OCI-LY7 (cell line): ENCODE measurements at places on chromosomes 1 and 21.
A peak's percentile ranks its signal among the peaks of the same experiment; 100 is the strongest.

DNA sequence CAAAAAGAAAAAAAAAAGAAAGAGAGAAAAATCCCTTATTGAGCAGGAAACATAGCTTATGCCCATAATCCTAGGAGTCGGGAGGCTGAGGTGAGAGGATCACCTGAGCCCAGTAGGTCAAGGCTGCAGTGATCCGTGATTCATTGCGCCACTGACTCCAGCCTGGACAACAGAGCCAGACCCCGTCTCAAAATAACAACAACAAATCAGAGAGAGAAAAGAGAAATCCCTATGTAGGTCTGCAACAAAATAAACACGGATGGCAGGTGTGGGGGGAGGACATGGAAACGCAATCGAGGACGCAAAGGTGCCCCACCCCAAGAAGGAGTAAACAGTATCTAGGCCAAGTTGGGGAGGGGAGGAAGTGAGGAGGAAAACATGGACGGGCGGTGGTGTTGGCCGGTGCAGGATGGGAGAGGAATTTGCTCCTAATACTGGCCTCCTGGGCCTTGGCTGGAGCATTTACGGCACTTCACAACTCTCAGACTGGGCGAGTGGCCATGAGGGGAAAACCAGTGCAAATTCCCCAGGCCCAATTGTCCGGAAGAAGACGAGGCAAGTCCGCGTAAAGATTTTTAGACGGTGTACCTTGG is 609 bp upstream of the CHTOP start:
- DNase-seq = no peak

DNA sequence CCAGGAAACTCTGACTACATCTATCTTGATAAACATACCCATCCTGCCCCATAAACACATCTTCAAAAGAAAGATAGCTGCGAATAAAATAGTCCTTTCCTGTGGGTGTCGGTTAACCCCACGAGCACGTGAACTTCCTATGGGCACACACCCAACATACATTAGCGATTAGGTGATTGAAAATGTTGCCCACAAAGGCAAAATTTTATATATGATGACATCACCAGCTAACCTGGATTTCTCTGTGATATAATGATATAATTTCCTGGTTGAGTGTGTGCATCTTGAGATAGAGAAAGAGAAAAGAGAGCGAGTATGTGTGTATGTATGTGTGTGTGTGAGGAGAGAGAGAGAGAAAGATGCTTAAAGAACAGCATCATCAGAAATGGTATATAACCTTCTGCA is 296.1 kb downstream of the PTPRC start:
- DNase-seq = peak; percentile 70

- DNase-seq = peak; percentile 41
Observed at GRCh38 chr1:193539731-193540459, 353.5 kb upstream of the B3GALT2 start.

GRCh38 chr21:37565530-37566223 is 199.1 kb downstream of the DYRK1A start:
- no peak for DNase-seq

DNA sequence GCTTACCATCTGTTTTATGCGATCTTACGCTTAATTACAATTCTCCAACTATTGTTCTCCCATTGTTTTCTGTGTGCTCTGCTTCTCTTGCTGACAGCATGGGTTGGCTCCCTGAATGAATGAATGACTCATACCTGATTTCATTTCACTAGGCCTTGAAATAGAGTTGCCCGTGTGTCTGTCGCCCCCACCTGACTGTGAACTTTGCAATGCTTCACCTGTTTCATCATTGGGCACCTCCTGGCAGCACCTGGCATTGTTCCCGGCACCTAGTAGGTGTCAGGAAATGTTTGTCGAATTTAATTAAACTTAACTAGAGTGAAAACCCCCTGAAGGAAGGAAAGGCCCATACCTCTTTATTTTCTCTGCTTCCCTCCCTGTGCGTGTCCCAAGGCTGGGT is 120.5 kb upstream of the KLHDC7A start:
- DNase-seq = no peak

DNA sequence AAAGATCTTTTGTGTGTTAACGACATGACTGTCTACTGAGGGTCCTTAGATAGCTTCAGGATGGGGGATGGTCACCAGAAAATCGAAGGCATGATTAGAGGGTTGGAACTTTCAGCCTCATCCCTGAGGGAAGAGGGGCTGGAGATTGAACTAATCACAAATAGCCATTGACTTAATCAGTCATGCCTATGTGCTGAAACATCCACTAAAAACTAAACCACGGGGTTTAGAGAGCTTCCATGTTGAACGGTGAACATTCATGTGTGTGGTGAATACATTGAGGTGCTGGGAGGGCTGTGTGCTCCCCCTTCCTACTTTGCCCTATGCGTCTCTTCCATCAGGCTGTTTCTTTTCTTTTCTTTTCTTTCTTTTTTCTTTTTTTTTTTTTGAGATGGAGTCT is 17.0 kb downstream of the RBP7 start:
- no peak for DNase-seq

DNA sequence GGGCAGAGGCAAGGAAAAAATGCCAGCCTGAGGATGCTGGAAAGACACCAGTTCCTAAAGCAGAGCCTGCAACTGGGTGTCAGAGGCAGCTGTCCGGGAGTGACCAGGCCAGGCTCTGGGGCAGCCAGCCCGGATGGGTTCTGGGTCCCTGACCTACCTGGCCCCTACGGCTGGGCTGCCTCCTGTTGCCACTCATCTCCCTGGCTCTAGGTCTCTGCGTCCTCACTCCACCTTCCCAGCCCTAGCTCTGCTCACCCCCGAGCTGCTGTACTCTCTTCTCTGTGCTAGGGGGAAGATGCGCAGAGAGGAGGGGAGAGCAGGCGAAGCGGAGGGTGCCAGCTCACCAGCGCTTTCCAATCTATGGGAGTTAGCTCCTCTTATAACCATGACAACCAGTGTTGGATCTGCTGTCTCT is 9.0 kb downstream of the ARHGEF2 start:
- no peak for DNase-seq

DNA sequence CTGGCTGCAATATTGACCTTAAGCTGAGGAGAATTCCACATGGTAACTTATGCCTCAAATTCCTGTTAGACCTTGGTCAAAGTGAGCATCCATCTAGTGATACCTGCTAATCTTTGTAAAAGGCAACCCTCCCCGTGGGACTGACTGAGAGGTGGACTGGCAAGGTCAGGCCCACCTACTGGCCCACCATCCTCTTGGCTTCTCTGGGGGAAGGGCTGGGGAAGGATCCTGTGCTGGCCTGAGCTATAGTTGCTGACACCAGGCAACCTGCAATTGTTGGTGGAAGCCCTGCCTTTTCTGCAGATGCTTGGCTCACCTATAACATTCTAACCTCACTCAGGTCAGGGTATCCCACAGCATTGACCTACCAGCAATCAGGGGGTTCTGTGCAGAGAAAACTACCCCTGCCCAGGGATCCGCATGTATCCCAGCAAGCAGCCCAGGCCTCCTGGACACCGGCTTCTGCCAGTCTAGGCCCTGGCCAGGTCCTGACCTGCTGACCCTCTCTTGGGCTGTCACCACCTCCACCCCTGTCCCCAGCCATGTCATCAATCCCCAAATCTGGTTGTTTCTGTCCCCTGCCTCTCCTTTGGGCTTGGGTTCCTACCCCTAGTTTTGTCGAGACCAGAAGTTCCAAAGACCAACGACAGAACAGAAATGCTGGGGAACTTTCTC is 108.1 kb upstream of the EDN2 start:
- DNase-seq = no peak

DNA sequence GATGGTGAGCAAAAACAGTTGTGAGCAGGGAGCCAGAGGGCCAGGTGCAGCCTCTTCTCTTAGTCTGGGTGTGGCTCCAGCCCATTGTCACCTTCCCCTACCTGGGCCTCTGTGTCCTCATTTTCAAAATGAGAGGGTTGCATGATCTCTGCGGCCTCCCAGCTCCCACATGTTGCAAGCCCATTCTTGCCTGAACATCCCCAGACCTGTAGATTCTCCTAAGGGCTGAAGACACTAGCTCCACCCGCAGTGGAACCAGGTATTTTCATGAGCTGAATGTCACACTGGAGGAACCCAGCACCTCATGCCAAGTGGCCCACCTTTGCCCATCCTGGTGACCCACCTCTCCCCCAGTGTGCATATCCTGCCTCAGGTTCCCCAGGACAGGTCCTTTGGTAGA is 12.3 kb downstream of the IKBKE start:
- DNase-seq = no peak

DNA sequence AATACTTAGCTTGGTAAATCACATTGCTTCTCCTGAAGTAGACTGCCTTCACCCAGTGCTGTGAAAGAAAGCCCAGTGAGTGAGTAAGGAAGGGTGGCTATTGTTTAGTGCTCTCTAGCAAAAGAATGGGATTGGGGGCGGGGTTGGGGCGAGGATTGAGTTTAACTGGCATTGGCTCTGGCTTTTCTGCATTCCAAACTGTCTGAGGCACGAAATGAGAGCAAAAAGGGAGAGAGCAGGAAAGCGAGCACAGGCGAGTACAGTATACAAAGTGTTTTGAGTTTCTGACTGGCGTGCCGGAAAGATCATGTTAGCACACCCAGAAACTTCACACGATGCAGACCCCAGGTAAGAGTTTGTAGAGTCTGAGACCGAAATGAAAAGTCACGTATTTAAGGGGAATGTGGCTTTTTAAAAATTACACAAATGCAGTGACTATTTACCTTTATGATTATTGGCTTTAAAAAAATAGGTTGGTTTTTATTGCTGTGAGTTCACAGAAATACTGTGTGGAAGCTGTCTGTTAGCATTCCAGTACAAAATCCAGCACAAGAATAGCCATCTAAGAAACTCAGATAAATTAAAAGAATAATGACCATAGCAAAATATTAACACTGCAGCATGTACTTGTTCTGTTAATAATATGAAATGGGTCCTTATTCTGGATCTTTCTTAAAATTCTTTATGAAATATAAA is 155.4 kb downstream of the CLEC20A start:
- DNase-seq = no peak

DNA sequence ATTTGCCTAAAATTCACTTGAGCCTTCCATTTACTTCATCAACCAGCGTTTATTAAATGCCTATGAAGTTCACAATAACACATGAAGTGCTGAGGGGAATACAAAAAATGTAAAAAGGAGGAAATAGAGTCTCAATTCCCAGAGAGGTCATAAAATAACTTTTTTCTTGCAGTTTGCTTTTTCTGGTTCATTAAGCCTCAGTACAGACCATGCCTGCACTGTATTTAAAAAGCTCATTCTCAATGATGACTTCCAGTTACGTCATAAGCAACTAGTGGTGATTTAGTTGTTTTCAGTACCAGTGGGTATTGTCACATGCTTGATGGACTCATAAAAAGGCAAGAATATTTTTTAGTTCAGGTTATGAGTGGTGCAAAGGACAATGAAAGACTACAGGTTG is 160.1 kb upstream of the UBE2U start:
- no peak for DNase-seq

- DNase-seq = no peak
Observed at GRCh38 chr21:44723177-44724131, 12.1 kb upstream of the TSPEAR start.

DNA sequence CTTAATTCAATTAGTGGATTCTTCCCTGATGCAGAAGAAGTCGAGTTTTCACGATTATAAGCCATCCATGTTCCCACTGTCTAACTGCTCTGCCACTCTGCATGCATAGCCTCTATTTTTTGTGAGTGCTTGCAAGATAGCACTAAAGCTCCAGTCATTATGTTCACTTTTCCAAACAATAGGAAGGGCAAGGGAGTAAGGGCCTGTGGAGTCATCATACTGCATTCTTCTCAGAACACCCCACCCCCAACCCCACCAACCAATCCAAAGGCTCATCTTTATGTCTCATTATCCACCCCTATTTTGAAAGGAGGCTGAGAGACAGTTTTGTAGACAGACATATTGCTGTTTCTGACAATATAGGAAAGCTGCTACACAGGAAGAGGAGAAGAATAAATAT is 471.7 kb upstream of the ADGRL2 start:
- no peak for DNase-seq

DNA sequence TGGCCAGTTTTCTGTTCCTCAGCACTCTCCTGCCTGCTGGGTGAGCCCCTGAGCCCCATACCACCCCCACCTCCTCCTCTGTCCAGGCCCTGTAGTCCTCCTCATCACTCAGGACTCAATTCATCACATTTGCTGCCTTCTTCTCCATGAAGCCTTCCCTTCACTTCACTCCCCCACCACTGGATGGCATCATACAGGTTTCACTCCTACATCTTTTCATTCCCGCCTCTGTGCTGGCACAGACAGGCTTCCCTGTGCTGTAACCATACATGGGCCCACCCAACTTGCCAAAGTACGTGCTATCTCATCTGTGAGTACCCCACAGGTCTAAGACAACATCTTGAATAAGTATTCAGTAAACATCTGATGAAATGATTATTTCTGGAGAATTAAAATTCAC is 56.9 kb downstream of the SLC45A1 start:
- peak; percentile 51 for DNase-seq

- DNase-seq = no peak
Observed at GRCh38 chr1:67019600-67020136, 34.3 kb downstream of the SLC35D1 start.

GRCh38 chr1:117046781-117047180 is 13.3 kb upstream of the TTF2 start:
- DNase-seq = no peak

DNA sequence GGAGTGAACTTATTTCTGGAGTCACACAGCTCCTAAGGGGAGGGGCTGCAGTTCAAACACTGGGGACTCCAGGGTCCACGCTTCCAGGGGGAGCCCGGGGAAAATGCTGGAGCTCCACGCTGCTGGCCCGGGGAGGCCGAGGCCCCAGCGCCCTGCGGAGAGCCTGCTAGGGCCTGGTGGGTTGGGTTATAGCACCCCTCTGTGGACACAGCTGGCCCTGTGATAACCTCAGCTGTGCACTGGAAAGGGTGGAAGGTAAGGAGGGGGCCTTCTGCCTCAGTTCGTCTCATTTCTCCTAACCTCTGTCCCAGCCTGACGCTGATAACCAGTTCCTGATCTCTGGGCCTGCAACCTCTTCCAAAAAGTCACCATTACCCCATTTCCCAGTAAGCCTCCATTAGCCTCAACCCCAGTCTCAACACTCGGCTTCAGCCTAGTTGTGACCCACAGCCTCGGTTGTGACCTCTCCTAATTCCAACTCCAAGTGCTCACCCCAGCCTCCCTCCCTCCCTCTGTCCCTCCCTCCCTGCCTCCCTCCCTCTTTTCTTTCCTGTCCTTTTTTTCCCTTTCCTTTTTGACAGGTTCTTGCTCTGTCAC is 7.1 kb downstream of the NBL1 start:
- peak; percentile 48 for DNase-seq

- no peak for DNase-seq
Observed at GRCh38 chr1:169882039-169882511, 11.6 kb downstream of the SCYL3 start.

- no peak for DNase-seq
Observed at GRCh38 chr1:66523562-66523961, 10.4 kb upstream of the SGIP1 start.

- DNase-seq = no peak
Observed at GRCh38 chr1:33655496-33655895, 183.1 kb downstream of the ZSCAN20 start.

- DNase-seq = no peak
Observed at GRCh38 chr1:194062526-194062925, 876.1 kb upstream of the B3GALT2 start.

DNA sequence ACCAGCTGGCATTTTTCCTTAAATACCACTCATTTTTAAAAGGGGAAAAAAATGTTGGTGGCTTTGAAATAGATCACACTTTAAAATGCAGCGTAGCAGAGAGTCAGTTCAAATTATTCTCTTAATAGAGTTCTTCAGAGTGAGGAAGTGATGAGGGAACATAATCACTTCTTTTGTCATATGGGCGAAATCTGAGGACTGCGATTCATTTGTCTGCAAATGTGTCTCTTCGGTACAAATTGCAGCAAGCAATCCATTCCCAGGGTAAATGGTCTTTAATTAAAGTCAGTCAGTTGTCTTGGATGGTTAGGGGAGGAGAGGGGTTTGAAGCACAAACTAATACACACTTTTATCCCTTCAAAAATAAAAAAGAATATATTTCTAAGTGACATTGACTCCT is 86.0 kb upstream of the SELENON start:
- no peak for DNase-seq
